ENCODE measurements at places on chromosomes 12 and 14. TPM values are rescaled to one million over a fixed set of nuclear protein-coding genes. Genes with fewer than 3 reads are reported as not detected.

LRIG3 gene
- 9.2 TPM for polyA plus RNA-seq

TEX22 gene
- polyA plus RNA-seq: 0.46 TPM

MYF5 gene
- not detected for polyA plus RNA-seq

SDR39U1 gene
- polyA plus RNA-seq: 44.7 TPM

RAPGEF3 gene
- 1.4 TPM for polyA plus RNA-seq

CLEC9A gene
- polyA plus RNA-seq: not detected

KRT75 gene
- not detected for polyA plus RNA-seq

TRHDE gene
- polyA plus RNA-seq: 1.4 TPM

NYNRIN gene
- 2.2 TPM for polyA plus RNA-seq

KRT6C gene
- polyA plus RNA-seq: not detected

PLXNC1 gene
- polyA plus RNA-seq: 0.70 TPM

PRPH gene
- polyA plus RNA-seq: not detected

ATG101 gene
- polyA plus RNA-seq: 77.9 TPM

MUCL1 gene
- polyA plus RNA-seq: not detected

NTF3 gene
- 6.2 TPM for polyA plus RNA-seq

GPR68 gene
- 5.7 TPM for polyA plus RNA-seq

HOXC12 gene
- not detected for polyA plus RNA-seq

SERPINA10 gene
- polyA plus RNA-seq: not detected

AQP5 gene
- not detected for polyA plus RNA-seq

KRT85 gene
- polyA plus RNA-seq: not detected

CACNA1C gene
- 4.9 TPM for polyA plus RNA-seq

LRRC10 gene
- not detected for polyA plus RNA-seq

SPATA7 gene
- polyA plus RNA-seq: 5.9 TPM

KRT86 gene
- polyA plus RNA-seq: 0.27 TPM

BTBD6 gene
- 5.9 TPM for polyA plus RNA-seq

GLTP gene
- 92.8 TPM for polyA plus RNA-seq

TAS2R19 gene
- not detected for polyA plus RNA-seq

CLEC1A gene
- not detected for polyA plus RNA-seq

COX14 gene
- 125 TPM for polyA plus RNA-seq

CFAP54 gene
- polyA plus RNA-seq: 1.2 TPM

BRAP gene
- 18.7 TPM for polyA plus RNA-seq

SLC2A13 gene
- 2.7 TPM for polyA plus RNA-seq

ATN1 gene
- 13.3 TPM for polyA plus RNA-seq

ZDHHC22 gene
- polyA plus RNA-seq: not detected

MSRB3 gene
- polyA plus RNA-seq: 158 TPM

PACS2 gene
- polyA plus RNA-seq: 10.0 TPM

DPY19L2 gene
- polyA plus RNA-seq: 0.31 TPM

KRT83 gene
- polyA plus RNA-seq: not detected

LYZ gene
- polyA plus RNA-seq: not detected

PAPLN gene
- polyA plus RNA-seq: 0.98 TPM

LYSET gene
- polyA plus RNA-seq: 18.5 TPM

MYO1H gene
- polyA plus RNA-seq: not detected

KLRK1 gene
- polyA plus RNA-seq: not detected

HOXC4 gene
- 3.1 TPM for polyA plus RNA-seq

DHRS2 gene
- not detected for polyA plus RNA-seq

Measured in GM23248 (cell line).